Cardiac septum (tissue), 1 donor: ENCODE measurements at places on chromosomes 4 and X. TPM values are rescaled to one million over a fixed set of nuclear protein-coding genes. Genes with fewer than 3 reads are reported as not detected.

ETFDH gene
- total RNA-seq = 131 TPM

GRCh38 chr4:16171831-16172230, 54.4 kb downstream of the TAPT1 start:
- DNase-seq = no peak

GUCY2F gene
- total RNA-seq = not detected

TMPRSS11B gene
- not detected for total RNA-seq

TRIML1 gene
- total RNA-seq = not detected

DNA sequence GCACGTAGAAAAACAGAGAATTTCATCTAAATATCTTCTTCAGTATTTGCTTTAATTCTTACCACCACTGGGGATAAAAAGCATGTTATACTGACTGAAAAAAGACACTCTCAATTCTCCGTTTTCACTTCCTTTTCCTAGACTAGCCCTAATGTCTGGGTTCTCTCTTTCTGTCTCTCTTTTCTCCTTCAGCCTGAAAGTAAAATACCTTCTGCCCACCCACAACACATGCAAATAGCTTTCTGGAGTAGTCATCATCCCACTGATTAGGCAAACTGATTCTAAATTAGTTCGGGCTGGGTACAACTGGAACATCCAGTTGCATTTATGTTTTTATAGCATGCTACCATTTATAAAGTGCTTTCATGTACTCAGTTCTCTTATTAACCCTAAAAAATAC, 142.4 kb upstream of the ANKRD50 start:
- no peak for DNase-seq

- no peak for DNase-seq
Observed at GRCh38 chr4:76607266-76607799, 172.3 kb downstream of the SHROOM3 start.
